ENCODE measurements at places on chromosomes 5 and 9.

DNA sequence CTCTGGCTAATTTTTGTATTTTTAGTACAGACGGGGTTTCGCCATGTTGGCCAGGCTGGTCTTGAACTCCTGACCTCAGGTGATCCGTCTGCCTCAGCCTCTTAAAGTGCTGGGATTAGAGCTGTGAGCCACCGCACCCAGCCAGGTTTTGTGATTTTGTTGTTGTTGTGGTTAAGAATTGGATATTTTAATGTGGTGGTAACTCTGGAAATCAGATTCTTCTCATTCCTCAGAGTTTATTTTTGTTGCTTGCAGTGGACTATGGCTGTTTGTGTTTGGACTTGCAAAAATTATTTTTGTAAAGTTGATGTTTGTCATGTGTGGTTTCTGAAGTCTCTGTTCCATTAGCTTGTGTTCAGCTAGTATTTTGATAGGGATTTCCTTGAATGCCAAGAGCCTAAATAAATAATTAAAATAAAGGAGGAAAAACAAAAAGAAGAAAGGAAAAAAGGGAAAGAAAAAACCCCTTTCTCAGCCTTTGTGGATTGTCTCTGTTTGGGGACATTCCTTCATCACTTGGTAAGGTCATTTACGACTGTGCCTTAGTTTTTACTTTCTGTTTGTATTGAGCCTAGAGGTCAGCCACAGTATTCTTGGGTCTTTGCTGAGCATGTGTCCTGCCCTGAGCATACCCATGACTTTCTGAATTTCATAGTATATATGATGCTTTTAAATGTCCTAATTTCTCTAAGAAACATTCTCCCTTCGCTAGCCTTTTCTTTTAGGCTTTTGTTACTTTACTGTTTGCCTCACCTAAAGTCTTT, 37.3 kb downstream of the PBX3 start:
- no peak for DNase-seq

DNA sequence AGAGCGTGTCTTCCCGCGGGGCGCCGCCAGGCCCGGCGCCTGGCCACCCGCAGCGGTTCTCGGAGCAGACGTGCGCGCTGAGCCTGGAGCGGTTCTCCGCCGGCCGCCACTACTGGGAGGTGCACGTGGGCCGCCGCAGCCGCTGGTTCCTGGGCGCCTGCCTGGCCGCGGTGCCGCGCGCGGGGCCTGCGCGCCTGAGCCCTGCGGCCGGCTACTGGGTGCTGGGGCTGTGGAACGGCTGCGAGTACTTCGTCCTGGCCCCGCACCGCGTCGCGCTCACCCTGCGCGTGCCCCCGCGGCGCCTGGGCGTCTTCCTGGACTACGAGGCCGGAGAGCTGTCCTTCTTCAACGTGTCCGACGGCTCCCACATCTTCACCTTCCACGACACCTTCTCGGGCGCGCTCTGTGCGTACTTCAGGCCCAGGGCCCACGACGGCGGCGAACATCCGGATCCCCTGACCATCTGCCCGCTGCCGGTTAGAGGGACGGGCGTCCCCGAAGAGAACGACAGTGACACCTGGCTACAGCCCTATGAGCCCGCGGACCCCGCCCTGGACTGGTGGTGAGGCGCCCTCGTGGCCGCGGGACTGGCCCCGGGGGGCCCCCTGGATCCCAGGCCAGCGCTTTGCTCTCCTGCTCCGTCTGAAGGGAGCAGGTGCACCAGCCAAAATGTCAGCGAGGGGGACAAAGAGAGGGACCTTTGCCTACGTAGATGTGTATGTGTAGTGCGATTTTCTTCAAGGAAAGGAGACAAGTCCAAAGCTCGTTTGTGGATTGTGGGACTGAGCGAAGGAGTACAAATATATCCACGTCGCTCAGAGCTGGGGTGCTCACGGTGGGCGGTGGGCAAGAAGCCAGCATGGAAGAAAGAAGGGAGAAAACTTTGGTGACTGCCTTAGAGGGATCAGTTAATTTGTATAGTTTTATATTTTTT, 19.5 kb downstream of the BTNL9 start:
- DNase-seq = no peak

DNA sequence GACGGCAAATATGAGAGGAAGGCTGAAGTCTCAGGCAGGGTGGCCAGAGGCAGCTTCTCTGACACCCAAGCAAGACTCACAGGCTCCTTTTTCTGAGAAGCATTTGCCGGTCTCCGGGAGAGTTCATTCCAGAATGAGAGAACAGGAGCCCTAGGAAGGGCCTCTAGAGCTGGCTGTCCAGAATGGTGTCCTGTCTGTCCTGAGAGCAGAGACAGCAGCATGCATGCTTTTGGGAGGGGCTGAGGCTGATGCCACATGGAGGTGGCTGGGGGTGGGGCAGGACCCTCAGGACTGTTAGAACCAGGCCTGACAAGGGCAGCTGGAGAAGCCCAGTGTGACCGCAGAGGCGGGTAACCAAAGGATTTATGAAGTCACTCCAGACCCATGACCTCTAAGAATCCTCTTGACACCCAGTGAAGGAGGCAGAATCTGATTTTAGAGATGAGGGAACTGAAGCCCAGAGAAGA, 60.0 kb downstream of the SHB start:
- no peak for DNase-seq

GRCh38 chr5:159005062-159005461, 94.7 kb downstream of the EBF1 start:
- DNase-seq = no peak

- no peak for DNase-seq
Measured at GRCh38 chr9:109164042-109164441, 3.0 kb downstream of the FRRS1L start.

GRCh38 chr9:34272101-34272541, 56.9 kb downstream of the KIF24 start:
- DNase-seq = no peak

DNA sequence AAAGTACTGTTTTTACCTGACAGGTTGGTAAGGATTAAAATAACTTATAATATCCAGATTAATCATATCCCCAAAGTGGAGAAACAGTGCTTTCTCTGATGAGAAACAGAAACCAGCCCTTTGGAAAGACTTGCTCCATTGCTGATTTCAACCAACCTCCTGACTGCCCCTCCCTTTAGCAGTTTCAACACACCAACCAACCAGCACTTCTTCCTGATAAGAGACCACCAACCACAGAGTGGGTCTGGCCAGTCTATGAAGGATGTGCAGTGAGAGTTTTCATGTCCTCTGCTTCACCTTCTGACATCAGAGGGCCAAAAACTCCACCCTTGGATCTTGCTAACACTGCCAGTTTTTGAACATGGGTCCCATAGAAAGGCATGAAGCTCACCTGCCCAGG, 28.1 kb downstream of the RIGI start:
- DNase-seq = no peak

Measured in osteocyte (in vitro differentiated cells).